ENCODE measurements at places on chromosomes 6 and 20. TPM values are rescaled to one million over a fixed set of nuclear protein-coding genes. Genes with fewer than 3 reads are reported as not detected.

The BFSP1 gene
- total RNA-seq: 13.8 TPM

DNA sequence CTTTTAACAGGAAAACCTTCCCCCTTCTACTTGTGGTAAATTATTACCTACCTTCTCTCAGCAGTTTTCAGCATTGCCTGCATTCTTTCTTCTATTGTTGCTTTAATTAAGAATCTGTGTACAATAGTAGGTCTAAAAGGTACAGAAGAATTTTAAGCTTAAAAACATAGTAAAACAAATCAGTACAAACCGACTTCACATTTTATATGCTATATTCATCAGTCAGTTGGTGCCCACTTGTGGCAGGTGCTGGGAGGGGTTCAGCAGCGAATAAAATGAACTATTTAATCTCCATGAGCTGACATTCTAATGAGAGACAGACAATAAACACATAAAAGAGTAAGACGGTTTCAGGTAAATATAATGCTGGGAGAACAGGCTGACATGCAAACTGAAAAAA lies 73.4 kb upstream of the FBXO30 start:
- H3K4me1 ChIP-seq: no peaks in the 10 kb centered on the region
- no peaks in the 10 kb centered on the region for H3K27me3 ChIP-seq
- H3K27ac ChIP-seq: no peak overlapping the region
- no peak overlapping the region for H3K4me3 ChIP-seq
- DNase-seq: peak; percentile 10

DNA sequence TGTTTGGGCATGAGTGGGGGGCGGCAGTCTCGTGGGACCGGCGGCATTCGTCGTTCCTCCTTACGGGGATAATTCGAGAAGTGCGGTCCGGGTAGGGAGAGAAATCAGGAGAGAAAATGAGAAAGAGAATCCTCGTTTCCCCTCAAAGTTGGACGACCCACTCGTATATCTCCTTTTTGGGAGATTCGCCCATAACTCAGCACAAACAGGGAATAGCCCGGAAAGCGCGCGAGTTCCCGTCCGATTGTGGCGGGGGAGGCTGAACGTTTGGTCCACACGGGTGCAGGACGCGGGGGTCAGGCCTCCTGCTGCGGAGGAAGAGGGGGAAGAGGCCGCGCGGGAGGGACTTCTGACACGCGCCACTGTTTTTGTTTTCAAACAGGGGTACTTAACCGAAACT lies 42.4 kb downstream of the POPDC3 start:
- DNase-seq: no peak
- H3K27me3 ChIP-seq: 0 out of 2 replicates have a peak, but pooled peaks cover 6% of the 10 kb centered on the region
- peak overlapping the region; percentile 83 for H3K4me3 ChIP-seq
- H3K27ac ChIP-seq: no peak overlapping the region

GRCh38 chr6:164398647-164399046 lies 910.8 kb downstream of the C6orf118 start:
- H3K4me1 ChIP-seq: no peaks in the 10 kb centered on the region
- no peak for DNase-seq
- no peaks in the 10 kb centered on the region for H3K27me3 ChIP-seq
- H3K27ac ChIP-seq: no peak overlapping the region

Measured in PC-9 (cell line).